ENCODE measurements at places on chromosomes 5 and 9. TPM values are rescaled to one million over a fixed set of nuclear protein-coding genes. Genes with fewer than 3 reads are reported as not detected.

CTXN3 gene
- total RNA-seq = 3.2 TPM

GHR gene
- 1.7 TPM for total RNA-seq

ANXA2R gene
- 0.49 TPM for total RNA-seq

TRAF1 gene
- total RNA-seq = 2.0 TPM

PCDHB13 gene
- 10.6 TPM for total RNA-seq

EGFLAM gene
- total RNA-seq = 4.2 TPM

IRX1 gene
- 0.25 TPM for total RNA-seq

FST gene
- total RNA-seq = 0.74 TPM

KIF20A gene
- 2.2 TPM for total RNA-seq

ELAVL2 gene
- 196 TPM for total RNA-seq

SMIM32 gene
- total RNA-seq = 0.49 TPM

SLC6A7 gene
- 1.5 TPM for total RNA-seq

SLC36A3 gene
- total RNA-seq = not detected

SLC31A1 gene
- 7.9 TPM for total RNA-seq

BDP1 gene
- 76.7 TPM for total RNA-seq

TMEM267 gene
- 11.6 TPM for total RNA-seq

PRSS3 gene
- 0.25 TPM for total RNA-seq

KCNIP1 gene
- 15.0 TPM for total RNA-seq

NUTM2G gene
- total RNA-seq = not detected

ETF1 gene
- 44.7 TPM for total RNA-seq

FGFR4 gene
- 2.7 TPM for total RNA-seq

TGFBI gene
- 9.6 TPM for total RNA-seq

PGM5 gene
- 3.4 TPM for total RNA-seq

AQP7 gene
- not detected for total RNA-seq

PHYHD1 gene
- 1.2 TPM for total RNA-seq

GABRG2 gene
- total RNA-seq = 26.1 TPM

SVEP1 gene
- 6.1 TPM for total RNA-seq

NUDT12 gene
- total RNA-seq = 18.7 TPM

FAXDC2 gene
- 5.4 TPM for total RNA-seq

STK32A gene
- 2.7 TPM for total RNA-seq

BNC2 gene
- 1.7 TPM for total RNA-seq

C5orf52 gene
- not detected for total RNA-seq

SPOCK1 gene
- total RNA-seq = 93.4 TPM

FOXD4 gene
- 0.74 TPM for total RNA-seq

RETREG1 gene
- 56.5 TPM for total RNA-seq

CEL gene
- 0.49 TPM for total RNA-seq

SPATA6L gene
- total RNA-seq = 9.1 TPM

CSNK1A1 gene
- total RNA-seq = 260 TPM

INSL4 gene
- not detected for total RNA-seq

PCDHGB5 gene
- total RNA-seq = 16.2 TPM

IL3 gene
- total RNA-seq = not detected

TRIM36 gene
- 79.2 TPM for total RNA-seq

CDC20B gene
- total RNA-seq = 0.25 TPM

PCDHAC1 gene
- 28.3 TPM for total RNA-seq

ADAMTS2 gene
- 1.7 TPM for total RNA-seq

DCANP1 gene
- total RNA-seq = not detected

RHOBTB3 gene
- 135 TPM for total RNA-seq

RNF38 gene
- 49.7 TPM for total RNA-seq

PAPPA gene
- total RNA-seq = under 0.01 TPM
